ENCODE measurements at places on chromosomes 13 and 19.

DNA sequence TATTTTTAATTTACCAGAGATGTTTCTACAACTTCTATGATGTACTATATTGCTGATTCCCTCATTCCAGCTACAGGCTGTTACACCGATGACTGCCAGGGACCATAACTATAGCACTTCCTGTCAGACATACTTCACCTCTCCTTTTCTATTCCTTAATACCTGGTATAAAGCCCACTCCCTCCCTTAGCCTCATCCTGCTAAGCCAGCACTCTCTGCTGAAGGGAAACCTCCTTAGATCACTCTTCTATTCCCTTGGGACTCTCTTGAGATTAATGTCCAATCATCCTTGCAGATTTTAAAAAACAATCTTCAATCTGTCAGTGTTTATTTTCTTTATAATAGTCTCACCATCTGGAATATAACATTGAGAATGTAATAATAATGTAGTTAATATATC, 127.9 kb downstream of the DIAPH3 start:
- DNase-seq, result no peak

GRCh38 chr19:43318796-43319314, 34.6 kb upstream of the CD177 start:
- DNase-seq, result no peak

DNA sequence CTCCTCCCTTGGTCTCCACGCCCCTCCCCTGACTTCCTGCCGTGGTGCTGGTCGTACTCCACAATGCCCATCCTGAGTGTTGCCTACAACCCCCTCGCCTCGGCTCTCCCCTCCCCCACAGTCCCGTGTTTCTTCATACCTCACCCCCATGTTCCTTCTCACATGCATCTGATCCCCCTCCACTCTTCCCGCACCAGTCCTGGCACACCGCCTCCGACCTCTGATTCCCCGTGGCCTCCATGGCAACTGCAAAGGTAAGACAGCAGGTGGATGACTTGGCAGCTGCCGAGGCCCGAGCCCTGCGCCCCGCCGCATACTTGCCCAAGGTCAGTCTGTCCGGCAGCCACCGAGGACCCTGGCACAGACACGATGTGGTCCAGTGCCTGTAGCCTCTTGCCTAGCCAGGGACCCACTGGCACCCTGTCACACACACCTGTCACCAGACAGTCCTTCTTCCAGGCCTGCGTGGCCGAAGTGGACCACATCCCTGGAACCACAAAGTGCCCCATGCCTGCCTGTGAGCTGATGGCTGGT, 16.1 kb upstream of the SDHAF1 start:
- no peak for DNase-seq

GRCh38 chr19:54449701-54450069, 686 bp downstream of the LENG8 start:
- no peak for DNase-seq

- peak; percentile 23 for DNase-seq
Measured at GRCh38 chr13:35157143-35157755, 215.2 kb downstream of the NBEA start.

GRCh38 chr13:94112227-94112626, 367.3 kb downstream of the DCT start:
- DNase-seq, result no peak

Data from activated CD4-positive, alpha-beta memory T cell treated with anti-CD3 and anti-CD28 coated beads, Interleukin-2, amount 10 ng/mL, durations not matched to agents 7 days and 5 days (primary cell).